ENCODE measurements at places on chromosomes 12 and 14. TPM values are rescaled to one million over a fixed set of nuclear protein-coding genes. Genes with fewer than 3 reads are reported as not detected.

UNG gene
- total RNA-seq, result 30.3 TPM

PLD4 gene
- not detected for total RNA-seq

KRT72 gene
- not detected for total RNA-seq

RD3L gene
- total RNA-seq, result not detected

M6PR gene
- 78.8 TPM for total RNA-seq

GPR65 gene
- total RNA-seq, result not detected

KRT85 gene
- not detected for total RNA-seq

RFX4 gene
- not detected for total RNA-seq

C3AR1 gene
- 1.9 TPM for total RNA-seq

NAV3 gene
- total RNA-seq, result 42.5 TPM

DDN gene
- total RNA-seq, result under 0.01 TPM

MMP17 gene
- 18.1 TPM for total RNA-seq

TTC9 gene
- 0.78 TPM for total RNA-seq

CLEC4C gene
- total RNA-seq, result not detected

FZD10 gene
- total RNA-seq, result 1.1 TPM

KSR2 gene
- total RNA-seq, result not detected

TAS2R42 gene
- not detected for total RNA-seq

SIX1 gene
- total RNA-seq, result 2.4 TPM

KRT74 gene
- total RNA-seq, result not detected

EFS gene
- total RNA-seq, result 21.6 TPM

CDK2 gene
- 46.2 TPM for total RNA-seq

TSPAN8 gene
- total RNA-seq, result 0.13 TPM

B4GALNT3 gene
- total RNA-seq, result not detected

HOXC10 gene
- not detected for total RNA-seq

ADGRD1 gene
- 0.78 TPM for total RNA-seq

LTBR gene
- 131 TPM for total RNA-seq

BTBD7 gene
- 12.9 TPM for total RNA-seq

PLCZ1 gene
- not detected for total RNA-seq

P2RX2 gene
- not detected for total RNA-seq

LIN7A gene
- total RNA-seq, result 7.5 TPM

HCAR3 gene
- total RNA-seq, result not detected

KLHL33 gene
- not detected for total RNA-seq

SAMD15 gene
- 0.39 TPM for total RNA-seq

CMTM5 gene
- total RNA-seq, result not detected

CLEC4D gene
- total RNA-seq, result not detected

APOF gene
- not detected for total RNA-seq

FUT8 gene
- 33.7 TPM for total RNA-seq

KRT5 gene
- 4.1 TPM for total RNA-seq

DLGAP5 gene
- 18.1 TPM for total RNA-seq

INHBE gene
- total RNA-seq, result 0.24 TPM

SOAT2 gene
- total RNA-seq, result not detected

GRIN2B gene
- not detected for total RNA-seq

OTOGL gene
- not detected for total RNA-seq

RERG gene
- total RNA-seq, result 0.26 TPM

DCN gene
- 1,362 TPM for total RNA-seq

MFAP5 gene
- total RNA-seq, result 1.2 TPM

SIX4 gene
- 17.6 TPM for total RNA-seq

ADSS1 gene
- 24.9 TPM for total RNA-seq

STYK1 gene
- total RNA-seq, result 2.3 TPM

EPS8 gene
- total RNA-seq, result 30.1 TPM

COCH gene
- total RNA-seq, result 0.39 TPM

CCDC88C gene
- 0.72 TPM for total RNA-seq

KRT83 gene
- not detected for total RNA-seq

Data from epithelial cell of alveolus of lung (primary cell).